ENCODE measurements at places on chromosomes 5 and 9.
A peak's percentile ranks its signal among the peaks of the same experiment; 100 is the strongest.

DNA sequence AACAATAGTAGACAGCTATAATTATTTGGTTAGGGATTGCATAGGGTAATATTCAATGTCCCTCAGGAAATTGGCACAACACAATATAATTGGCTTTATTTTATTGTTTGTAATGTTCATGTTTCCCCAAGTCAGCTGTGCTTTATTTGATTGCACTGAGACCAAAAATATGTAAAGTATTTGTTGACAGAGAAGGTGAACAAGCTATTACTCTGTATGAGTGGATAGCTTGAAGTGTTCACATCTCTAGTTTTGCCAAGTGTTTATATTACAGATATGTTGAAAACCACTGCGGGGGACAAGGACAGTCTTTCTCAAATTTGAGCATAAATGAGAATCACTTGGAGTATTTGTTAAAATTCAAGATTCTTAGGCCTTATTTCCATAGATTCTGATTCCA is 83.3 kb downstream of the RAB3C start:
- no peak for DNase-seq

DNA sequence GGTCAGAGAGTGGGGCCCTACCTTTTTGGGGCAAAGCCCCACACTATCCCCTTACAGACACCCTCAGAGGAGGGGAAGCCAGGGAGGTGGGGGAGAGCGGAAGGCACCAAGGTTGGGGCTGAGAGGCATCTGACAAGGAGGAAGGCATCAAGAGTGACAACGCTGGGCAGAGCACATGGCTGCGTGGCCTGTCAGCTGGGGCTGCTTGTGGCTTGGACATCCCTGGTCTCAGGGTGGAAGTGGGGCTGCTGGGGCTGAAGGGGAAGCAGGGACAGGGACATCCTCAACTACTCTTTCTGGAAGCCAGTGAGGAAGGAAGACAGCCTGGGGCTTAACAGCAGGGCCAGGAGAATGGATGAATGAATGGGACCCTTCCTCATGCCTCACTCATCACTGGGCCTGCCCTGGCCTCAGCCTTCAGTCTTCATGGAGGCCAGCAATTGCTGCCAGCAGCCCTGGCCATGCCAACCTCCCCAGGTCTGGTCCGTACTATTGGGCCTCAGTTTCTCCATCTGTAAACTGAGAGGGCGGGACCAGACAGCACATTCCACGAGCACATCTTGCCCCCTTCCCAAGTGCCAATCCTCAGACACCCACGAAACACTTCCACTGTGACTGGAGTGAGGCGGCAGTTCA is 993 bp upstream of the RALGDS start:
- DNase-seq = no peak

GRCh38 chr9:133529874-133530273 is 4.6 kb upstream of the ADAMTSL2 start:
- no peak for DNase-seq

GRCh38 chr9:127904561-127905003 is 5.2 kb upstream of the ST6GALNAC6 start:
- DNase-seq = peak; percentile 29

- DNase-seq = no peak
Observed at GRCh38 chr9:111832449-111832848, 37.7 kb upstream of the SHOC1 start.

- no peak for DNase-seq
Observed at GRCh38 chr9:137610944-137611343, 5.5 kb downstream of the ARRDC1 start.

- DNase-seq = no peak
Observed at GRCh38 chr5:136033234-136033633, 4.4 kb downstream of the TGFBI start.

DNA sequence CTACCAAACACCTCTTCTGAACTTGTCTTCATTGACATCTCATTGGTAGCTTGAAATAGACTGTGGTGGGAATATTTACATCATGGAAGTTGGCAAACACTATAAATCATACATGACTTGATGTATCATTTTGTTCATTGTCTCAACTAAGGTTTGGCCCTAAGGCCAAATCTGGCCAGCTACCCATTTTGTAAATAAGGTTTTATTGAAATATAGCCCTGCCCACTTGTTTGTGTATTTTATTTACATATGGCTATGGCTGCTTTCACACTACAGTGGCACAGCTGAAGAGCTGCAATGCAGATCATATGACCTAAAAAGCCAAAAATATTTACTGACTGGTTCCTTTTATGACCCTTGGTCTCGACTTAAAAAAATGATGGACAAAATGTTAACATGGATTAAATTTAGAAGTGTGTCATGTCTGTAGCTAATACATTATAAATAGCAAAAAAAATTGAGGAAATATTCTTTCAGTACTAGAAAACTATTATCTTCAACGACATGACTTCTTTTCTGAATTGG is 22.1 kb downstream of the FAM240B start:
- no peak for DNase-seq

- DNase-seq = no peak
Observed at GRCh38 chr5:140042643-140043507, at the start of gene NRG2. TSS of gene NRG2 (minus strand) at chr5:140043299.

DNA sequence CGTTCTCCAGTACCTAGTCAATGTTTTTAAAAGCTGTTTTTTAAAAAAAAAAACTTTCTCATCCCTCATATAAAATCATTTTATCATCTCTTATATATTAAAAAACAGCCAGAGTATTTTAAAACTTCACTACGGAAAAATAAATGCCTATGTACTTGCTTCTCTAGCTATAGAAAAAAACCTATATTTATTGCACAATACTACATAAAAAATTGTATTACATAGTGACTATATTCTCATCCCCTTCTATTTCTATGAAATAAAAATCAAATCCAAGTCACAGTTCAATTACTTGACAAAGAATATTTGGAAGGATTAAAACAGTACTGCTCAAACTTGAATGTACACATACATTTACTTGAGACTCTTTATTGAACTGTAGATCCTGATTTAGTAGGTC is 56.7 kb downstream of the RICTOR start:
- DNase-seq = no peak
